PC-3 (cell line): ENCODE measurements at places on chromosomes 6 and 20.

GRCh38 chr6:121826156-121826810 lies 390.8 kb downstream of the GJA1 start:
- no peaks in the 10 kb centered on the region for H3K36me3 ChIP-seq
- peak overlapping the region; percentile 40 for H3K27ac ChIP-seq
- H3K4me3 ChIP-seq, result no peak overlapping the region
- peaks cover 17% of the 10 kb centered on the region for H3K4me1 ChIP-seq
- DNase-seq, result peak; percentile 89

- H3K36me3 ChIP-seq, result 0 out of 2 replicates have a peak, but pooled peaks cover 3% of the 10 kb centered on the region
- H3K4me3 ChIP-seq, result peak overlapping the region; percentile 89
- H3K27ac ChIP-seq, result 0 out of 2 replicates have a peak overlapping the region, but pooled peaks have one; percentile 13
- DNase-seq, result peak; percentile 31
- no peaks in the 10 kb centered on the region for H3K27me3 ChIP-seq
- H3K4me1 ChIP-seq, result peaks cover 29% of the 10 kb centered on the region
These were observed 402 bp downstream of the OSBPL2 start for GRCh38 chr20:62238569-62239277.

DNA sequence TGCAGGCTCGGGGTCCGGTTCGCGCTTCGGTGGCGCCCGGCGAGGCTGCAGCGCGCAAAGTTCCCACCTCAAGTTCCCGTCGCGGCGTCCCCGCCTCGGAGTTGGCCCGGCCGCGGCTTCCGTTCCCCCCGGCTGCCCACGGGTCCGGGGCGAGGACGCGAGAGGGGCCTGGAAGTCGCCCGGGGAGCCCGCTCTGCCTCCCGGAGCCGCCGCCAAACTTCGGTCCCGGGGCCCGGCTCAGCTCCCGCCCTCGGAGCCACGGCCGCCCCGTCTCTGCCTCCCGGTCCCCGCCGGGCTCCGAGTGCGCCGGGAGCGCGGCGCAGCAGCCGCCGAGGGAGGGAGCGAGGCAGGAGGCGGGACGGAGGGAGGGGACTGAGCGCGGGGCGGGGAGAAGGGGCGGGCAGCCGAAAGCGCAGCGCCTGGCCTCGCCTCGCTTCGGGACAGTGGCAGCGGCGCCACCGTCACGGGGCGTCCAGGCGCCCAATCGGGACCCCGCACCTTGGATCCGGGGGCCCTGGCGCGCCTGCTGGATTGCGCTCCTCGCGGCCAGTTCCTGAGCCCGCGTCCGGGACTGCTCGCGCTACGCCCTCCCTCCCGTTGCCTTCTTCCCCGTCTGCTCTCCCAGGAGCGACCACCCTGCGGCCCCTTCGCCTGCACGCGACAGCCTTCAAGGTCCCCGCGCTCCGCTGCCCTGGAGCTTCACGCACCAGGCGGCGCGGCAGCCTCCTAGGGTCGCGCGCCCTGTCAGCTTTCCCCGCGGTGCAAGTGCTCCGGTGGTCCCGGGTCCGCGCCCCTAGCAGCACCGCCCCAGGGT lies at the start of gene KCNG1:
KCNG1 (minus strand) TSS at position 305 of the 814 bp plus-strand sequence. CDS start 12,769 bp downstream, outside the sequence.
- no peaks in the 10 kb centered on the region for H3K36me3 ChIP-seq
- H3K4me1 ChIP-seq, result peaks cover 21% of the 10 kb centered on the region
- peak within 1 kb of the TSS; percentile 72 for H3K4me3 ChIP-seq
- peak; percentile 95 for DNase-seq
- no peak within 1 kb of the TSS for H3K27ac ChIP-seq

DNA sequence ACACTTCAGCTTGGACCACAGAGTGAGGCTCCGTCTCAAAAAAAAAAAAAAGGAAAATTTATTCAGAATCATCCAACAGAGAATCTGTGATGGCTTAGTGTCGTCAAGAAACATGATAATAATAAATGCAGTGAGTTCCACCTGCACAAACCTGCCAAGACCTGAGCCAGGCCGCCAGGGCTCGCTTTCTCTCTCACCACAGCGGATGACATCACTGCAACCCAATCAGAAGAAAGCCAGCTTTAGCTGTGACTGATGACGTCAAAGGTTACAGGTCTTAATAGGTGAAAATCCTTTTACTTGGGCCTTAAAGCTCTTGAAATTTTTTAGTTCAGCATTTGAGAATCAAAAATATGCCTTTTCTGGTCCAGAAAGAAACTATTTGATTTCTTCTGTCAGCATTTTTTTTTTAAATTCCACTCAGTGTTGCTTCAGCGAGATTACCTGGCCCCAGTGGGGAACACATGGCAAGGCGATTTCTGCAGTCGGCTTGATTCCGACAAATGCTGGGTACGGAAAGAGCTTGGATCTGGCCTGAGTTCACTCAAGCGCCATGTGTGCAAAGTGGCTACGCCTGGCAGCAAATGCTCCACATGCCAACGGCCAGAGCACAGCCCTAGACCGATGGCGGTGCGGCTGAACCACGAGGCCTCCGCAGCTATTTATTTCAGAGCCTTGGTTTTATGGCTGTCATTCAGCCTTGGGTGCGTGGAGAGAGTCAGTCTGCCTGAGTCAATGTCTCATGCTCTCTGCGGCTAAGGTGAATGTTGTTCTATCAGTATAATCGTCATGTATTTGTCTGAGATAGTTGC lies 105.7 kb upstream of the QKI start:
- H3K4me1 ChIP-seq, result peaks cover 50% of the 10 kb centered on the region
- no peaks in the 10 kb centered on the region for H3K27me3 ChIP-seq
- H3K27ac ChIP-seq, result peak overlapping the region; percentile 98
- H3K4me3 ChIP-seq, result peak overlapping the region; percentile 52

DNA sequence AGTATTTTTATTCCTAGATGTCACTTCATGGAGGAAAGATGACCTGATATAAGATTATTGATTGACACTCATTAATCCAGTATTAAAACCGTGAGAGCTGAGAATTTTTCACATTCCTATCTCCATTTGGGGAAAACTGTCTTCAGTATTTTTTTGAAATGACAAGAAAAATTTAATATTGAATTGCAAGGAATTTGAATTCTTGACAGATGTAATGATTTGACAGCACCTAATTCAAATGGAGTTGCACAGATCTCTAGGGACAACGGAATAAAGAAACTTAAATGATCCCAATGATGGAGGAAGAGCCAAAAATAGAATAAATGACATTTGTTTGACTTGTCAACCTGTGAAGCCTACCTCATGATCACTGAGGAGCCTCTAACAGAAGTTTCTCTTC lies 1591.4 kb downstream of the HACE1 start:
- no peaks in the 10 kb centered on the region for H3K4me1 ChIP-seq
- no peak overlapping the region for H3K27ac ChIP-seq
- H3K36me3 ChIP-seq, result no peaks in the 10 kb centered on the region
- H3K4me3 ChIP-seq, result no peak overlapping the region
